Activated CD4-positive, alpha-beta T cell treated with anti-CD3 and anti-CD28 coated beads for 36 hours (primary cell): ENCODE measurements at places on chromosomes 5 and 9. TPM values are rescaled to one million over a fixed set of nuclear protein-coding genes. Genes with fewer than 3 reads are reported as not detected.

The CAMK2A gene
- total RNA-seq, result not detected

The ANKHD1 gene
- 93.5 TPM for total RNA-seq

The CCDC152 gene
- total RNA-seq, result 13.2 TPM

The CACFD1 gene
- 0.90 TPM for total RNA-seq

The TRIM36 gene
- 0.11 TPM for total RNA-seq

The GRIA1 gene
- total RNA-seq, result not detected

The BAAT gene
- total RNA-seq, result not detected

The SPINK1 gene
- total RNA-seq, result not detected

The PRSS3 gene
- total RNA-seq, result not detected

The ASTN2 gene
- total RNA-seq, result 4.2 TPM

The CTXN3 gene
- not detected for total RNA-seq

The ANKRD18A gene
- total RNA-seq, result 6.4 TPM

The RNF208 gene
- total RNA-seq, result 7.1 TPM

The TDRD7 gene
- total RNA-seq, result 9.3 TPM

The PDE6A gene
- total RNA-seq, result not detected

The NUTM2G gene
- total RNA-seq, result not detected

The C5orf63 gene
- total RNA-seq, result 14.2 TPM

The PCDHGA7 gene
- total RNA-seq, result not detected

The MRPL50 gene
- 17.0 TPM for total RNA-seq

The GDNF gene
- not detected for total RNA-seq

The NUTM2F gene
- total RNA-seq, result not detected
